ENCODE measurements at places on chromosomes 13 and 19.

- no peak for DNase-seq
These were observed 87.0 kb upstream of the SOX21 start for GRCh38 chr13:94799299-94799698.

- DNase-seq = no peak
These were observed 9.1 kb upstream of the ERVK3-1 start for GRCh38 chr19:58296104-58296503.

- DNase-seq = no peak
These were observed 61.1 kb downstream of the MIPEP start for GRCh38 chr13:23828086-23828485.

DNA sequence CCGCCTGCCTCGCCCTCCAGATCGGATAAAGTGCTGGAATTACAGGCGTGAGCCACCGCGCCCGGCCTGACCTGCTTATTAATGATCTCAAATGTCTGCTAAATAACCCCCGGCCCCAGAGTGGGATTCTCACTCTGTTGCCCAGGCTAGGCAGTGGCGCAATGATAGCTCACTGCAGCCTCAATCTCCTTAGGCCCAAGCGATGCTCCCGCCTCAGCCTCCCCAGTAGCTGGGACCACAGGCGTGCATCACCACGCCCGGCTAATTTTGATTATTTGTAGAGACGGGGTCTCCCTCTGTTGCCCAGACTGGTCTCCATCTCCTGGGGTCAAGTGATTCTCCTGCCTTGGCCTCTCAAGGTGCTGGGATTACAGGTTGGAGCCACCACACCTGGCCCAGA is 626 bp upstream of the ATP5F1D start:
- no peak for DNase-seq

DNA sequence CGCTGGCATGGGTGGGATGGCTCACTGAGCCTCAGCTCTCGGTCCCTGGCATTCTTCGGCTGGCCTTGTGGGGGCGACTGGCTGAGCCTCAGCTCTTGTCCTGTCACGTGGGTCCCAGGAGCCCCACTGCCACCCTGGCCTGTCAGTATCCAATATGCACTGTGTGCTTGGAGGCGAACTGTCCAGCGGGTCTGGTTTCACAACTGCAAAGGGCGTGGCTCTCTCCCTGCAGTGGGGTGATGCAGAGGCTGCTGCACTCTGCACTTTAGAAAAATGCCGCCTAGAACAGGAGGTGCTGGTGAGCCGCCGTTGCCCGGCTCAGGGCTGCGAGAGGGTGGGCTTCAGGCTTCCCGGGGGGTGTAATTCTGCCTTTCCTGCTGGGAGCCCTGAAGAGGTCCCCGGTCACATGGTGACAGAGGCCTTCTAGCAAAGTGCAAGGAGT is 17.0 kb upstream of the TMEM255B start:
- no peak for DNase-seq

DNA sequence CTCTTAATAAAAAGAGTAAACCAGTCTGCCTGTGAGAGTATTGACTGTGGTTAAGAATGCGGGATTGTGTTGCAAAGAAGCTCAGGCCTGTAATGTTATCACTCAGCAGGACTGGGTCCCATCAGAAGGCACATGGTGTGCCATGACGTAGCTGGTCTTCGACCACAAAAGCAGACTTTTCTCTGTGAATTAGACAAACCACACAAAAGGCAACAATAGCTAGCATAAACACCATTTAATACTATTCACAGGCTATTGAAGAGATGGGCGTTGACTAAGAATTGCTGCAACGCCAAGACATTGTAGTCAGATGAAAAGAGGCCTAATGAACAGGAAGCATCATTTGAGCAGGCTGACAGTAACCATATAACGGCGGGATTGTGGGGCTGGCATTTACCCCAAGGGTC is 235.6 kb upstream of the SOX21 start:
- no peak for DNase-seq

DNA sequence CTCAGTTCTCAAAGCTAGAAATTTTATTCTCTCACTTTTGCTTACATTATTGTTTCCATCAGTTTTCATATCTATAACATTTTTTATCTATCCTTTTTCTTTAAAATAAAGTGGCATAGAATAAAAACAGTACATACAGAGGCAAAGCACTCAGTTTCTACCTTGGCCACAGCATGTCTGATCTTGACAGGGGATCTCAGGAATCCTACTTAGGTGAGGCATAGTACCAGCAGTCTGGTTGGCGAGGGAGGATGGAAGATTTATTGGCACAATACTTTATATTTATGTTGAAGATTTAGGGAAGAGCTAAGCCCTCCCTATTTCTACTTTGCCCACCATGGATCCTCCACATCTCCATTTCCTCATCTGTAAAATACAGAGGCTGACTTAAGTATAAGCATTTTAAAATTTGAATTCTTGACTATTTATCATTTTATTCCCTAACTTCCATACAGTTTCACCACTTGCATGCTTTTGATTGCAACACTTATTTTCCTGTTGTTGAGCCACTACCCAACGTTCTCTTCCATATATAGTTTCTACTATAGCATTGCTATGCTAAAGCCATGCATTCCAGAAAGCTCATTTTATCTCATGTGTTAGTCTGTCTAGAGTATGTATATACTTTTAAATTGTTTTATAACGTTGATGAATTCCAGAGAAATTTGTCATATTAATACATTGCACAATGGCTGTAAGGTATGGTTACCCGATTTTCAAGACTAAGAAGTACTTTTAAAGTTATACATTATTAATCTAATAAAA is 506.7 kb downstream of the KCTD12 start:
- DNase-seq = no peak

DNA sequence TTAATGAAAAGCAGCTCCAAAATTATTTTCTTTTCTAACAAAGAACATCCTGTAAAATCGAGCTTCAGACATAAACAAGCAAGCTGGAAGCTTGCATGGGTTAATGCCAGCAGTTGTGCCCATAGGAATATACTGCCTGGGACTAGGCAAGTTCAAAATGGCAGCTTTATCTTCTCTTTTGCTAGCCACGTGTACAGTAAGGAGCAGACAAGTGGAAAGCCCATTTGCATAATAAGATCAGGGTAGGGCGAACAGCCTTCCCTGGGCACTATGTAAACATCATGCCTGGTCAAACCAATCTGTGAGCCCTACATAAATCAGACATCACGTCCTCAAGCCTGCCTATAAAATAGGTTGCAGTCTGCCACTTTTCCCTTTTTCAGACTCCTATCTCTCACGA is 489.7 kb downstream of the RFC3 start:
- DNase-seq = no peak

DNA sequence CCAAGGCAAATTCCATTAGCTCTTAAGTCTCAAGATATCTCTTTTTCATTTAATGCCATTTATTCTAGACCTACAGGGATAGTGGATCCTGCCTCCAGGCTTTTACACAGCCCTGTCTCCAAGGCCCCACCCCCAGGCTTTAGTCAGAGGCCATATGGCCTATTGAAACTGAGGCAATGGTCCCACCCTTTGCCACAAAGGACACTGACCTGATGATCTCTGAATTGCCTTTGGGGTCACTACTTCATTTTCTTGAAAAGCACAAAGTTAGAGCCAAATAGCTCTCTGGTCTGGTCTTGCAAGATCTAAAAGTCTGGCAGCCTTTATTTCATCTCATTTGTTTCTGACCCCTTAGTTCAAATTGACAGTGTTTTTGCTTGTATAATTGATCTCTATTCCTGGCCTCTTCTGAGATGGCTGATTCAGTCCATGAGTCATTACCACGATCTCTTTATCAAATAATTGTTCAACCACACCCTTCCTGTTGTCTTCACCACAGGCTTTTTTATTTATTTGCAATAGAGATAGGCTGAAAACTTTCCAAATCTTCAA is 209.8 kb downstream of the FGF14 start:
- DNase-seq = no peak
